CD8-positive, alpha-beta memory T cell (primary cell): ENCODE measurements at places on chromosomes 5 and 9. TPM values are rescaled to one million over a fixed set of nuclear protein-coding genes. Genes with fewer than 3 reads are reported as not detected.

The NIM1K gene
- 0.70 TPM for total RNA-seq

The SHOC1 gene
- total RNA-seq: not detected

The CCL28 gene
- total RNA-seq: 8.4 TPM

The SLC6A18 gene
- total RNA-seq: not detected

The KCNMB1 gene
- not detected for total RNA-seq

The IL9 gene
- 12.5 TPM for total RNA-seq

The CCNH gene
- 57.5 TPM for total RNA-seq

The ECM2 gene
- total RNA-seq: not detected

The KIF4B gene
- 0.09 TPM for total RNA-seq

The FBP2 gene
- total RNA-seq: not detected

The PKN3 gene
- total RNA-seq: 7.5 TPM

The RETREG1 gene
- total RNA-seq: 12.1 TPM

DNA sequence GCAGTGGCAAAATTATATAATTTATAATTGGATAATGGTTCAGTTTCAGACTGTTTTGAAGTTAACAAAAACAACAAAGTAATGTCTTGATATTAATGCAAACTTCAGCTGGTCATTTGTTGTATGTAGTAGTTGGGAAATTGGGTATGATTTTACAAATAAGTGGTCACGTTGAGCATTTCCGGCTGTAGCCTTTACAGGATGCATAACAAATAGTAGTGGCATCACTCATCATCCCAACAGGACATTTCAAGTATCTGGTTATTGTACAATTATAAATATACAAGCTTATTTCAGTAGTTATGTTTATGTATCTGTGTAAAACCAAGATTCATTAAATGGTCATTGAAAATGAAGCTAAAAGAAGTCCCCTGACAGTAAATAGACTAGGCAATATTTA, 72.9 kb downstream of the SMIM15 start:
- no peak for DNase-seq

- no peak for DNase-seq
These were observed 145.4 kb upstream of the RAD23B start for GRCh38 chr9:107137495-107138202.

GRCh38 chr9:134287591-134288491, 38.4 kb upstream of the RXRA start:
- DNase-seq: no peak

DNA sequence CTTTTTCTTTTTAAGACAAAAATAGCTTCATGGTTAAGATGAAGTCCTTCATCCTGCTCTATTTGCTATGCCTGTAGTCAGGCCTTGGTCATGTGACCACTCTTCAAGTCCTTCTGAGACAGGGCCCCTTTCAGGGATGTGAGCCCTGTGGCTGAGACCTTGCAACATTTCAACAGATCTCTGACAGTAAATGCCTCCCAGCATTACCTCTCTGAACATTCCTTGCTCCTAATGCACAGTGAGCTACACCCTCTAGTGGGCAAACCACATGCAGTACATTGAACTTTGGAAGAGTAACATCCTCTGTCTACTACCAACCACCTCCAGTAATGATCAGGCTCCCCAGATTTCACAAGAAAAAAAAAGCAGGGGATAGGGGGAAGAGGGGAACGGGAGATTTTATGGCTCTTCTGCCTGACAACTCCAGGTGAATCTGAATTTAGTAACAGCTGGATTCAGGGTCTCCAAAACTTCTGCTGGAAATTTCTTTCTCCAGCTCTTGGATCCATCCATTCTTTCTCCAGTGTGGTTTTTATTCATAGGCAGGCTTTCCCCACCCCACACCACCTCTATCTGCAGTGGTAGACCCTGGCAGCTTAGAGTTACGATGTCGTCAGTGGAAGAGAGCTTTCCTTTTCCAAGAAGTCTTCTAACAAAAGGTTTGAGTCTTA, 8.9 kb upstream of the FBXO38 start:
- no peak for DNase-seq

DNA sequence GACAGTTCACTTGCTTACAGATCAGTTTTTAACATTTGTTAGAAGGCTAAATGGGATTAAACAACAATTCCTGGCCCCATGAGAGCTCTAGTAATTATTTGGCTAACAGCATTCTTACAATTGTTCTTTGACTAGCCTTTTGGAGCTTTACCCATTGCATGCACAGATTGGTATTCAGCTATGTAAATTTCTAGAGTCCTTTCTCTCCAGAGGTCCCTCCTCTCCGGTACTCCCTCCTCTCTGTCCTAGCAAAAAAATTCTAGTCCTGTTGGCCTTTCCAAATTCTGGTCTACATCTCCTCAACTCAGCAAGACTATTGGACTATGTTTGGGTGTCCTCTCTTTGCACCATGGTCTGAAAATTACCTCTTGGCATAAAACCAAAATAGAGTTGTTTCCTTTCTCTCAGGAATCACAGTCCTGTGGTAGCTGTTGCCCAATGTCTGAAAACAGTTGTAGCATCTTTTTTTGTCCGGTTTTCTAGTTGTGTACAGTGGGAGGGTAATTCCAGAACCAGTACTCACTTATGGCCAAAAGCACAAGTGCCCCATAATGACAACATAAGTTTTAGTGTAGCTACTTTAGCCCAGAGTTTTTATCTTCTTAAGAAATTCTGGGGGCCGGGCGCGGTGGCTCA, 18.1 kb downstream of the SAR1B start:
- no peak for DNase-seq

- no peak for DNase-seq
These were observed 5.7 kb downstream of the MAMDC4 start for GRCh38 chr9:136857581-136858412.

DNA sequence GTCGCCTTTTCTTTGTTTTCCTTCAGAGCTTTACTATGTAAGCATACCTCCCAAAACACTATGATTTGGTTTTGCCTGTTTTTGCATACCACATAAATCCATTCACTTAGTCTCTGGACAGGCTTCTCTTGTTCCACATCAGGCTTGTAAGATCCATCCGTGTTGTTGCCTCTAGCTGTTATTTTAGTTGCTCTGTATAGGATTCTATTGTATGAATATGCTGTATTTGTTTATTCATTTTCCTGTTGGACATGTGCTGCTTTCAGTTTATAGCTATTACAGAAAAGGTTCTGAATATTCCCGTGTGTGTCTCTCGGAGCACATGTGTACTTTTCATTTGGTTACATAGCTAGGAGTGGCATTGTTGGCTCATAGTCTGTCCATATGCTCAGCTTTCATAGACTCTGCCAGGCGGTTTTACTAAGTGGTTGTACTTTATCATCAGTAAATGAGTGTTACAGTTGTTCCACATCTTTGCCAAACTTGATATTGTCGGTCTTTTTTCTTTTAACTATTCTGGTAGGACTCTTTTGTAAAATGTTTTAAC, 41.8 kb downstream of the NUP214 start:
- DNase-seq: no peak

- DNase-seq: no peak
These were observed 2.3 kb downstream of the FANCC start for GRCh38 chr9:95315108-95315746.

DNA sequence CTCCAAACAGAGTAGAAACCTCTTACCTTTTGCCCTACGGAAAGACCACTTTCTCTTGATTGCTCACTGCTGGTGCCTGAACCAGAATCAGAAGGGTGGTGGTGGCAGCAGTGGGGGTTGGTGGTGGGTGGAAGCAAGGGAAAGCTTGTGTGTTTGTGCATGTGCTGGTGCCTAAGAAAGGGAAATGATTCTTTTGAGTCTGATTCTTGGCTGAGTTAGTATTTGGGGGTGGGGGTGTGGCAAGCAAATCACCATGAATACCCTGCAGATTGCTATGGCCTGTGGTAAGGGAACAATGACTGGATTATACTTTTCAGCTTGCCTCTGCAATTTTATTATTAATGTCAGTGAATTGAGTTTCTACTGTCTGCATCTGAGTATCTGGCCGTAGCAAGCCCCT, 106.6 kb downstream of the ARHGAP26 start:
- DNase-seq: no peak

DNA sequence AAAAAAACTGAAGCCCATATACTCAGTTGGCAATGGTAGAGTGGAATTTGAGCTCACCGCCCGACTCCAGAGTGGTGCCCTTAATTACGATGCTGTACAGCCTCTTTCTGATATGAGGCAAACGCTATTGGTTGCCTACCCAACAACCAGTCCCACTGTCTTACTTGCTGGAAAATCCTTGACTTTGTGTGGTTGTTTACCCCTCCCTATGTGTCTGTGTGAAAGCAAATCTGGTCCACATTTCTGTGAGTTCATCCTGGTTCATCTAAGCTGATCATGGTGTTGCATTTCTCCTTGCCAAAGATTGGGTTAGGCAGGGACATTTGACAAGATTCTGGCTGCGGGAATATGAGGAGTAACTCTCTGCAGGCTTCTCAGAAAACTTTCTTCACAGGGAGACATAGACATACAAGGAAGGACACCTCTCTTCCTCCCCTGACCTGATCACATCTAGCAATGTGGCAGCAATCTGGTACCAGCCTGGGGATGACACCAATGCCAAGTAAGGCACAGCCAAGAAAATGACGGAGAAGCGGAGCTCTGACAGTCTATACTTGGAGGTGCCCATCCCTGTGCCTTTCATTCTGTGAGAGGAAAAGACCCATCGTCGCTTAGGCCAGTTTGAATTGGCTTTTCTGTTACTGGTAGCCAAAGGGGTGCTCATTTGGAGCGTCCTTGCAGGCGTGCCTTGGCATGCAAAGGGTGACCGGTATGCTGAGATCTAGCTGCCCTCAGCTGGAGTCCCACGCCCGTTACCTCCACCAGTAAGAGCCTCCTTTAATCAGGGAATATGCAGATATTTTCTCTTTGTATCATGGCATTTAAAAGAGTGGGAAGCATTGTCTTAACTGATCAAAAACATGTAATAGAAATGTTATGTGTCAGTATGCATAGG, 124.3 kb downstream of the AOPEP start:
- DNase-seq: no peak

GRCh38 chr5:133360693-133361472, 251.5 kb downstream of the FSTL4 start:
- no peak for DNase-seq

GRCh38 chr9:34169125-34169524, 9.7 kb upstream of the UBAP1 start:
- DNase-seq: no peak

DNA sequence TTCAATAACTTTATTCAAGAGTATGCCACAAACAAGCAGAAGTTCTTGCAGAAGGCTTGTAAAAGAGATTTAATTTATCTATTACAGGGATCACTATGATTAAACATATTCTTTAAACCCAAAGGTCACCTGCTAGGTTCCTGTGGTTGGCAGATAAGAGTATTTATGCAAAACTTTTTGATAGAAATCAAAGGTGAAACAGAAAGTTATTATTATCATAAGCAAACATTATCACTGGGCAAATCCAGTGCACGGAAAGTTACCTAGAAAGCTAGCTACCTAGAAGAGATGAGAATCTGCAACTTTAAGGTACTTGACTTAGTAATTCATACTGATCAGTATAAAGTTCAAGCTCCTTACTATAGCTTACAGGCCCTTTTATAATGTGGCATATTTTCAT, 3.2 kb downstream of the STARD4 start:
- no peak for DNase-seq

DNA sequence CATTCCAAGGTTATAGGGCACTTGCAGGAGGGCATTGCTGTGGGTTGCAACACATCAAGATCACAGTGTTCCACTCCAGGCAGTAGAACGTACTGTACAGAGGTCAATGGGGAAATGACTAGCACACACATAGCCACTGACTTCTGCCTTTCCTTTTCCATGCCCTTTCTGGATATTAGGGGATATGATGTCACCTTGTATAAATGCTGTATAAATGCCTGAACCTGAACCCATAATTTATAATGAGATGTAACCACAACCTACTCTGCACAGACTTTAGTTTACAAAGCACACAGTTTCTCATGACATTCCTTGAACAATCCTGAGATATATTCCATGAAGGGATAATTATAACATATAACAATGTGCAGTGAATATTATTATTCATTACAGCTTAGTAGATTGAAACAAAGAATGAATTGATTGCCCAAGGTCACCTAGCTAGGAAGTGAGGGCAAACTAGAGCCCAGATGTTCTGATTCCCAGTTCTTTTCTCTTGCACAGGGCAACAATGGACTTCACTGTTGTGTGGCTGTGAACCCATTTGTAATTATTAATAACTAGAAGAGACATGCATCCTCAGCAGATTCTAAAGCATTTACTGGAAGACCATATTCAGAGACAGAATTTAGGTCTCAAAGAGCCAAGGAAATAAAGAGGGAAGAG, 5.6 kb upstream of the ABLIM3 start:
- no peak for DNase-seq

- no peak for DNase-seq
These were observed 358.0 kb downstream of the ENC1 start for GRCh38 chr5:74282490-74282889.

DNA sequence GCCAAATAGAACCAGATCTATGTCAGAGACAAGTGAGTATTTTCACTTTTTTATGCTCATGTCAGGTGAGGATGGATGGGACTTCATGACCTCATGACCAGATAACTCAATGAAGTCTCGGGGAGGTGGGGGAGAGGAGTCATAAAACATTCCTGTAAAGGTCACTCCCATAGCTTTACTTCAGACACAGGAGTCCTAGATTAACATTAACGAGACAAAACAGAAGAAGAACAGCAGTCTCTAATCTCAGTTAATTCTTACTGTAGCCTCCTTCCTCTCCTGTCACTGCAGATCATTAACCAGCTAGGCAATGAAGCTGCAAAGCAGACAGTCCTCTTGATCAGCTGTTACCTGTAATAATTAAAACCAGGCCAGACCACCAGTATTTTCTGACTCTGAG, 11.2 kb downstream of the CRHBP start:
- no peak for DNase-seq

- DNase-seq: no peak
These were observed 22.8 kb upstream of the FCN1 start for GRCh38 chr9:134940236-134941208.

- DNase-seq: no peak
These were observed 764 bp downstream of the CAMLG start for GRCh38 chr5:134738963-134739661.

GRCh38 chr5:141328231-141328630, 2.1 kb upstream of the PCDHGA1 start:
- DNase-seq: no peak

DNA sequence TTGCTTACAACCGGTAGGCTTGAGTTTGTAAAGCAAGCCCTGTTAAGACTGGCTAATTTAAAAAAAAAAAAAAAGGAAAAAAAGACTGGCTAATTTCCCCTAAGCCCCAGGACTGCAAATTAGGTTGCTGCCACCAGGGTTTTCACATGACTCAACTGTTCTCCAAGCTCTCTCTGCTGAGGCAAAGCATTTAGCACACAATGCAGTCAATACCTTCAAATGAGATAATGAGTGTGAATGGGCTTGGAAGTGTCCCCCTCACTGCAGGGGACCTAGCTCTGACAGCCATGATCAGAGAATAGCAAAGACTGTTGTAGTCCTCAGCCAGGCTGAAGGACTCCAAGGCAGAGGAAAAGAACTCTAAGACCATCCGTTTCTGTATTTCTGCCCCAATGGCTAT, 42.8 kb upstream of the ZSWIM6 start:
- no peak for DNase-seq

- DNase-seq: no peak
These were observed 346.3 kb downstream of the TMEM167A start for GRCh38 chr5:82730913-82731312.

DNA sequence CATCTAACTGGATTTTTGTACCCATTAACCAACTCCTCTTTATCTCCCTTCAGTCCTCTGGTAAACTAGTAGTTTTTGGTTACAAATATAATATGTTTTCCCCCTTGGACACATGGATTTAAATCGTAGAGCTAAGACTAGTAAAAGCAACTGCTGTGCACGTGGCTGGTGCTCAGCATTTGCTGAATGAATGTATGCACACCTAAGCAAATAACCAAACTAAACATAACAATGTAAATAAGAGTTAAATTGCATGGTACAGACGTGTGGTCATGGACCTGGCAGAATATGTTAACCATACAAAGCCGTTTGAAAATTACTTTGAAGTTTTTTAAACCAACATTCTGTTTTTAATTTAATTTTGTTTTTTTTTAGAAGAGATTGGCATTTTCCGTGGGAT, 65.2 kb upstream of the FYB1 start:
- DNase-seq: no peak
